ENCODE measurements at places on chromosomes 16 and 17.

- DNase-seq = no peak
Observed at GRCh38 chr16:21989133-21989532, 11.8 kb downstream of the PDZD9 start.

DNA sequence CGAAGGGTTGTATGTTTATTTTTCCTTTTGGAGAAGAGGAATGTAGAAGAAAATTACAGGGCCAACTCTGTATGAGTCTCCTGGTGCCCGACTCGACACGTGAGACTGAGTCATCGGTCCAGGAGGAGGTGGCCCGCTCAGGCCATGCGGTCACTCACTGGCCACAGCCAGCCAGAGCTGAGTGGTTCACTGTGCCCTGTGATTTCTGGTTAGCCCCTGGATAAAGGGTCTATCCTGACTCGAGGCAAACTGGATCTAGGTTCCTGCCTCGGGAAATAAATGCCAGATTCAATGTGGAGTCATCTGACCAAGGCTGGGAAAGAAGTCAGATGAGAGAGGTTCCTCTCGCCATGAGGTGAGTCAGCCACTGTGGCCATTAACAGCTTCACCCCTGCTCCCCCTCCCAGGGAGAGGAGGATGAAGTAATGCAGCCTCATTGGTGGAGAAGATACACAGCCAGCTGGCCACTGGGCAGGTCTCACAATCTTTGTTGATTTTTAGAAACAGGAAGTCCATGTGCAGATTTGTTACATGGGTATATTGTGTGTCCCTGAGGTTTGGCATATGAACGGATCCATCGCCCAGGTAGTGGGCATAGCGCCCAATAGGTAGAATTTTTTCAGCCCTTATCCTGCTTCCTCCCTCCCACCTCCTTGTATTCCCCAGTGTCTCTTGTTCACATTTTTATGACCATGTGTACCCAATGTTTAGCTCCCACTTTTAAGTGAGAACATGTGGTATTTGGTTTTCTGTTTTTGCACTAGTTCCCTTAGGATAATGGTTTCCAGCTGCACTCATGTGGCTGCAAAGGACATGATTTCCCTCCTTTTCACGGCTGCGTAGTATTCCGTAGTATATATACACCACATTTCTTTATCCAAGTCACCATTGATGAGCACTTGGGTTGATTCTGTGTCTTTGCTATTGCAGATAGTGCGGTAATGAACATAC is 21.7 kb upstream of the USP36 start:
- peak; percentile 96 for DNase-seq

GRCh38 chr16:2954656-2955381 is 9.3 kb upstream of the KREMEN2 start:
- no peak for DNase-seq

GRCh38 chr16:28985211-28986041 is 574 bp downstream of the LAT start:
- DNase-seq = no peak

DNA sequence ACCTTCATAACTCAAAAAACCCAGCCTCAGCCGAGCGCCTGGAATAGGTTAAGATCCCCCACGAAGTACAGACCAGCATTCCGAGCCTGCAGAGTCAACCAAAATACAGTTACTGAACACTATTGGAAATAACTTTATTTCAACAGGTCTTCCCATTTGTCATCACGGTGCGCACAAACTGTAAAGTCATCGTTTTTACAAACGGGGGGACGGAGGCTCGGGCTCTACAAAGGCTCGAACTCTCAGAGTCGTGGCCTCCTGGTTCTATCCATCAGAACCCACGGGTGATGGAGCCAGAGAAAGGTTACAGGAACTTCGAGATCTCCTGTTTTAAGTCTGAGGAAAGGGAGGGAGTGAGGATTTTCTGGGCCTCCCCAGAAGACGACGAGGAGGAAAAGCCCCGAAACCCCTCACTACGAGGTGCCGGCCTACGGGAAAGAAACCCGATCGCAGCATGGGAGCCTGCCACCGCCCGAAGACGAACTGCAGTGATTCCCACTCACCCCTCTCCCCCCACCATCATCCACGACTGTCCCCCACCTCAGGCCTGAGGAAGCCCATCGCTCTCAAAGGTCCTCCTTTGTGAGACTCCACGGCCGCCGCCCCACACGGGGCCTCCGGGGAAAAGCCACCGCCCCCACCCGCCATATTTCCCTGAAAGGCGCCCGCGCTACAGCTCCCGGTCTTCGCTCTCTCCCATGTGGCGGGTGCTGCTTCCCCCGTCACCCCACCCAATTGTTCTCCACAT is 917 bp downstream of the YWHAE start:
- no peak for DNase-seq

- peak; percentile 39 for DNase-seq
Observed at GRCh38 chr16:31696968-31697743, 169.5 kb downstream of the AHSP start.

DNA sequence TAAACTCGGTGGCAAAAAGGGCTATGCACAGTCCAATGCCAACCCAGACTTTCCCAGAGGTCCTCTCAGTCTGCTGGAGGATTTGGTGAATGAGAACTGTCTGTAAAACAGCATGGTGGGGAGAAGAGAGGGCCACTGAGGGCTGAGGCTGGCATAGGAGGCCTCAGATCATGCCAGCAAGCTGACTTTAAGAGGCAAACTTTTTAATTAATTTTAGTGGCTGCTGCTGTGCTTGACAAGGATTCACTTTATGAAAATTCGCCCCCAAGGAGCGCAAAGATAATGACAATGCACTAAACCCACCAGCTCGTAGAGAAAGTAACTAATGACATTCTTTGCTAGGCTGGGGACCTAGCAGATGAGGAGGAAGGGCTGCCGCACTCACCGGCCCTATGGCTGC is 15.0 kb downstream of the ABCC12 start:
- DNase-seq = no peak

- DNase-seq = no peak
Observed at GRCh38 chr17:83145831-83146230, 66.4 kb downstream of the METRNL start.

- no peak for DNase-seq
Observed at GRCh38 chr17:57735707-57736106, 9.4 kb downstream of the CCDC182 start.

DNA sequence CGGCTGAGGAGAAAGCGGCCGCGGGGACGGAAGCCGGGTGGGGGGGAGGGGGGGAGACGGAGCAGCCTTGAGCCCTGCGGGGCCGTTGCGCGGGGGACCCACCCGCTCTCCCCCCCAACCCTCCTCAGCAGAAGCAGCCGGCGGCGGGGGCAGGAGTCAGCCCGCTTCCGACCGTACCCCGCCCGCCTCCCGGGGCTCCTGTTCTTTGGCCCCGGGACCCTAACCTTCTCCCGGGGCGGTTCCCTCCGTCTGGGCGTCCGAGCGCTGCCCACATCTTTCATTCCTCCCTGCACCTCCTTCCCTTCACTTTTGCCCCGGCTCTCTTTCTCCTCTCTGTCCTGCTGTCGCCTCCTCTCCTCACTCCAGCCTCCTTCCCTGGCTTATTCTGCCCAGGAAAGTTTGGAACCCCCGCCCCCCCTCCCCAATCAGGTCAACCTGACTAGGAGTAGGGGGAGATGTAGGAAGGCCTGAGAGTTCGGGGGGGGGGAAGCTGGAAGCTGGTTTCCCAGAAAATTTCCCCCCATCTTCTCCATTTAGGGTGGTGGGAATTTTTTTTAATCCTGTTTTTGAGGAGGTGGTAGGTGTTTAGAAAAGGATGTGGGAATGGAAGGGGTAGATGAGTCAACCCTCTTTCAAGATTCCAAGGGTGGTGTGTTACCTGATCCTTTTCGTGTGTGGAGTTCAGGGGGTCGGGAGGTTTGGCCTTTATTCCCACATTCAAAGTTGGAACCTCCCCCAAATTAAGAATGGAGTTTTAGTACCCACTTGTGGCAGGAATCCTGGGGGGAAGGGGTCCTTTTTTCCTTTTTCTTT is 427 bp upstream of the NLK start:
- peak; percentile 40 for DNase-seq

DNA sequence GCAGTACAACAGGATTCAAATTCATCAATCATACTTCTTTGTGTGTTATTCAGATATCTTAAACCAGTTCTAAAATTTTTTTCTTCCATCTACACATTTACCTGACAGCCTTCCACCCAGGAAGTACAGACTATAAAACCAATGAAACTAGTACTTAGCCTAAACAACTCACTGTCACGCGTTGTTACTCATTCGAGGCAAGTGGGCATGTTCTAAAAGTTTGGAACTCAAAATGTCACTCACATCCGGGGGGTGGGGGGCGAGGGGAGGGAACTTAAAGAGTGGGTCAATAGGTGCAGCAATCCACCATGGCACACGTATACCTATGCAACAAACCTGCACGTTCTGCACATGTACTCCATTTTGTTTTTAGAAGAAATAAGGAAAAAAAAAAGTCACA is 90.4 kb upstream of the PLEKHM1 start:
- no peak for DNase-seq

DNA sequence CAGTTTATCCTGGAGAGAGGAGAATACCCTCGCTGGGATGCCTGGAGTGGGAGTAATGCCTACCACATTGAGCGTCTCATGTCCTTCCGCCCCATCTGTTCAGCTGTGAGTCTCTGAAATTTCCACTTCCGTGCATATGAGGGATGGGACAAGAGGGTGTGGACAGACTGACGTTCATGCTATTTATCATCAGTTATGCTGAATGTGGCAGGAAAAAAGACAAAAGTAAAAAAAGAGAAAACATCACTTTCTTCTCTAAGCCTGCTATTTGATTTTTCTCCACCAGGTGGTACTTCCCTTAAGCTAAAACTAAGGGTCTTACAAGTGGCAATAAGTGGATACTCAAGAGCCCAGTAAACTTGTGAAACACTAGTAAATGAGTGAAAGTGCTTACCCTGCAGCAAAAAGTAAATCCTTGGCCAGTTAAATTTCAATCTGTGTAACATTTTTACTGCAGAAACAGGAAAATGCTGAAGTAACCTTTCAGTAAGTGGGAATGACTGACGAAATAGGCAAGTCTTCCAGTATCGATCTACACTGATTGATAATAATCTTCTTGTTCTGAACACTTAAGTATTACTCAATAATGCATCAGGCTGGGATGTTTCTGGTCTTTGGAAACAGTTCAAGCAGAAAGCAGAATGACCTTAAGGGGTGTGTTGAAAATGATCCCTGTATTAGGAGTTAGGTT is 5.6 kb downstream of the CRYBA1 start:
- DNase-seq = peak; percentile 40

DNA sequence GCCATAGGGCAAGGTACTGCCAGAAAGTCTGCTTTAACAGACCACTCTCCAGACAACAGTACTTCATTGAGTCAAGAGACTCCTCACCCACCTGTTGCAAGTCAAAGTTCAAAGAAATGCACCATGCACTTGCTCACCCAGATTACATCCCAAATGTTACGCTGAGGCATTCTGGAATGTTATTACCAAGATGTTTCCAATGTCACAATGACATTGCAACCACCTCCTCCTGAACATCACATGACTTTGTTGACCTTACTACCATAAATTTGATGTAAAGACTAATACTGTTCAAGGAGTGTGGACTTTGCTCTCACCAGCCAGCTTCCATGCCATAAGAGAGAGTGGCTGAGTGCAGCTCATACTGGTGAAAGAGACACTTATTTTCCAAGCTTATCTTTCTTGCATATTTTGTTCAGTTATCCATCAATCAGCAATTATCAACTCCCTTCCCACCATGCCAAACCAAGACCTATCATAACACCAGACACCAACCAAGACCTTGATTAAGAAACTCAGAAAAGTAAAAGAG is 58.5 kb upstream of the BCAR1 start:
- no peak for DNase-seq

GRCh38 chr17:45841883-45842525 is 2.7 kb upstream of the SPPL2C start:
- peak; percentile 7 for DNase-seq

GRCh38 chr17:44889003-44889402 is 10.2 kb downstream of the EFTUD2 start:
- no peak for DNase-seq

GRCh38 chr17:55513885-55514590 is 2.8 kb upstream of the SMIM36 start:
- peak; percentile 26 for DNase-seq

DNA sequence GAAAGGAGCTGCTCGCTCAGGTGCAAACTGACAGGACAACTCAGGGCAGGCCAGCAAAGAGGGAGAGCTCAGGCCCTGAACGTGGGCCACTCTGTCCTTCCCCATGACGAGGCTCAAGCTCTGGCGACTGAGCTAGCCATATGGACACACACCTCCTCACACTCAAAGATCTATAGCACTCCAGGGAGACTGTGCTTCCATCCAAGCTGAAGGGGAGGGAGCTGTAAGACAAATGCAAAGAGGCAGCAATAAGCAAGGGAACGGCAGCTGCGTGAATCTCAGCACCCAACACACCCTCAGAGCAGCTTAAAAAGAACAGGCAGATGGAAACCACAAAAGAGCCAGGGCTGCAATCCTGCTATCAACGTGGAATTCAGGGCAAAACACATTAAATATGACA is 13.5 kb downstream of the NUDT16L1 start:
- no peak for DNase-seq

- DNase-seq = peak; percentile 49
Observed at GRCh38 chr17:70661342-70662222, 492.2 kb downstream of the KCNJ2 start.

- DNase-seq = peak; percentile 11
Observed at GRCh38 chr17:46977348-46977747, 1.7 kb downstream of the RPRML start.

- no peak for DNase-seq
Observed at GRCh38 chr17:5669191-5669590, 84.9 kb upstream of the NLRP1 start.

GRCh38 chr16:16763449-16763848 is 384.5 kb downstream of the NPIPA7 start:
- no peak for DNase-seq

DNA sequence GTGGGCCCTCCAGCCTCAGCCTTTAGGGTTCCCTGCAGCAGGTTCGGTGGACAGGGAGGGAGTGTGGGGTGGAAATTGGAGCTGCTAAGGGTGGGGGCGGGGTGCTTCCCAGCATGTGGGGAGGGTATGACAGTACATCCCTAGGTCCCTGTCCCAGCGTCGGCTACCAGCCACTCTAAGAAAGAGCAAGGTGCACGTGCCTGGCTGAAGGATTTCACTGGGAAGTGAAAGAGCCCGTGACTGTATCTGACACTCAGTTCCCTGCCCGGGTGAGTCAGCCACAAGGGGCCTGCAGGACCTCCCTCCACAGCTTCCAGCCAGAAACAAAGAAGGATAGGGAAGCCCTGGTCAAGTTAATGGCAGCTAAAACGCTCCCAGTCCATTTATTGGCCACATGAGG is 4.1 kb downstream of the SNRNP25 start:
- DNase-seq = no peak
